Brain (organoid and tissue), 16 donors: ENCODE measurements at places on chromosomes 2 and 18. TPM values are rescaled to one million over a fixed set of nuclear protein-coding genes. Genes with fewer than 3 reads are reported as not detected.

The KLHL41 gene
- 0.29 TPM for polyA plus RNA-seq

The SERPINB8 gene
- polyA plus RNA-seq, result 3.4 TPM

The ASXL3 gene
- 5.2 TPM for polyA plus RNA-seq

The FOXI3 gene
- polyA plus RNA-seq, result 0.29 TPM

The FKBP1B gene
- 22.8 TPM for polyA plus RNA-seq

The HRH4 gene
- polyA plus RNA-seq, result not detected

The USP40 gene
- polyA plus RNA-seq, result 8.4 TPM

The ALPG gene
- polyA plus RNA-seq, result not detected

The GRHL1 gene
- 1.0 TPM for polyA plus RNA-seq

The PTGR3 gene
- 30.8 TPM for polyA plus RNA-seq

The KLHL29 gene
- polyA plus RNA-seq, result 10.8 TPM

The NEUROD1 gene
- 3.3 TPM for polyA plus RNA-seq

The ANKRD29 gene
- 1.2 TPM for polyA plus RNA-seq

The RAD51AP2 gene
- polyA plus RNA-seq, result not detected

The ZCCHC2 gene
- polyA plus RNA-seq, result 5.2 TPM

The ASTL gene
- polyA plus RNA-seq, result not detected

The ERICH2 gene
- polyA plus RNA-seq, result 1.1 TPM

The STAM2 gene
- polyA plus RNA-seq, result 7.3 TPM

The ANKRD39 gene
- polyA plus RNA-seq, result 20.7 TPM

The DNAJC5G gene
- not detected for polyA plus RNA-seq

The RETREG2 gene
- polyA plus RNA-seq, result 161 TPM

The CAPN14 gene
- not detected for polyA plus RNA-seq

The FSIP2 gene
- polyA plus RNA-seq, result not detected

The LIMS2 gene
- polyA plus RNA-seq, result 10.5 TPM

The CHST10 gene
- 15.6 TPM for polyA plus RNA-seq

The DAPL1 gene
- not detected for polyA plus RNA-seq

The GPR55 gene
- polyA plus RNA-seq, result 0.08 TPM

The SPP2 gene
- polyA plus RNA-seq, result not detected

The UNC80 gene
- polyA plus RNA-seq, result 2.5 TPM

The LIMS4 gene
- not detected for polyA plus RNA-seq

The FNDC4 gene
- 23.0 TPM for polyA plus RNA-seq

The NGEF gene
- polyA plus RNA-seq, result 33.4 TPM

The PMAIP1 gene
- 7.5 TPM for polyA plus RNA-seq

The TOGARAM2 gene
- 0.71 TPM for polyA plus RNA-seq

The CNGA3 gene
- polyA plus RNA-seq, result 10.8 TPM

The SERPINB3 gene
- not detected for polyA plus RNA-seq

The SLC9A4 gene
- polyA plus RNA-seq, result not detected

The TUBA4B gene
- not detected for polyA plus RNA-seq

The TMEM200C gene
- 4.3 TPM for polyA plus RNA-seq

The TMEM178A gene
- 25.1 TPM for polyA plus RNA-seq

The KIF5C gene
- polyA plus RNA-seq, result 93.6 TPM

The SOWAHC gene
- 3.0 TPM for polyA plus RNA-seq

The IGFBP2 gene
- polyA plus RNA-seq, result 233 TPM

The TMEM131 gene
- 19.1 TPM for polyA plus RNA-seq

The PARD6G gene
- 7.0 TPM for polyA plus RNA-seq

The TMEFF2 gene
- polyA plus RNA-seq, result 7.2 TPM

The LOXHD1 gene
- not detected for polyA plus RNA-seq
